ENCODE measurements at places on chromosomes 12 and 14. TPM values are rescaled to one million over a fixed set of nuclear protein-coding genes. Genes with fewer than 3 reads are reported as not detected.

MYF5 gene
- total RNA-seq, result not detected

RARG gene
- total RNA-seq, result 12.2 TPM

CHGA gene
- total RNA-seq, result not detected

IAPP gene
- not detected for total RNA-seq

DNA sequence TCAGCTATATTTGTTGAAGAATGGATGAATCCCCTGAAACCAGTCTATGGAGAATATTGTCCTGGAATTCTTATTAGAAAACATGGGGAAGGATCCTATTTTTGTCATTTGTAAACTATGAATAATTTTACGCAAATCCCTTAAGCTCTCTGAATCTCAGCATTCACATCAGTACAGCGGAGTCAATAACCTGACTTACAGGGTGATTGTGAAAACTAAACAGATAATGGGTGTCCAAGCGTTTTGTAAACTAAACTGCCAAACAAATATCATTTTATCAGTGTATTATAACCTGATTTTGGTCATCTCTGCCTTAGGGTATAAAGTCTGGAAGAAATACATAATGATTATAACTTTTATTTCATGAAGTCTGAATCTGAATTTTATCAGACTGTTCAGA lies 10.0 kb downstream of the ART4 start:
- no peak overlapping the region for H3K4me3 ChIP-seq
- H3K27me3 ChIP-seq, result no peaks in the 10 kb centered on the region
- DNase-seq, result no peak
- no peaks in the 10 kb centered on the region for H3K36me3 ChIP-seq
- H3K4me1 ChIP-seq, result no peaks in the 10 kb centered on the region
- no peak overlapping the region for H3K27ac ChIP-seq

DNA sequence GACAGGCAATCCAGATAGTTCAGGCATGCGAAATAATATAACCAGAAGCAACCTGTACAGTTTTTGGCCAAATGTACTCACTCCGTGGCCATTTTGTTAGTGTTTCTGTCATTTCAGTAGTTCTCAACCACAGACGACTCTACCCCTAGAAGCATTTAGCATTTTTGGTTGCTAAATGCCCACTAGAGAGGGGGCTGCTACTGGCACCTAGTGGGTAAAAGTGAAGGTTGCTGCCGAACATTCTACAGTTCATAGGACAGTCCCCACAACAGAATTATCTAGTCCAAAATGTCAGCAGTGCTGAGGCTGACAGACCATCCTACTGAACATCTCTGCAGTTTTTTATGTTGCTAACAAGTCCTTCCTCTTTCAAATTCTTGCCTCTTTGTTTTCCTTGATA lies 107.4 kb downstream of the TSHR start:
- no peaks in the 10 kb centered on the region for H3K4me1 ChIP-seq
- no peak for DNase-seq
- H3K4me3 ChIP-seq, result no peak overlapping the region
- H3K36me3 ChIP-seq, result no peaks in the 10 kb centered on the region
- no peaks in the 10 kb centered on the region for H3K27me3 ChIP-seq
- no peak overlapping the region for H3K27ac ChIP-seq

DNA sequence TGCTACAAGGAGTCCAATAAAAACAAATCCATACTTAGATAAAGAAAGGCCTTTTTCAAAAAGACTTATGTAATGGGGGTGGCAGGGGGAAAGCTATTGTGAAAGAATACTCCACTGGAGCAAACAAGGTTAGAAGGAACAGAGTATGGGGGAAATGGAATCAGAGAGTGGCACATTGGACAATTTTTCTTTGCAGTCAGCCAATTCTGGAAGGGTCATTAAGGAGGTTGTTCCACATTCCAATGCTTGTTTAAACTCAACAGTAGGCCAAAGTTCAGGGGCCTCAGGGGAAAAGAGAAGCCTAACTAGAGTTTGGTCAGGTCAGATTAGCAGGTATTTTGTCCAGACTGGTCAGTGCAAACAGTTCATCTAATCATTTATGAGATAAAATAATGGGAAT lies 105.2 kb upstream of the RESF1 start:
- DNase-seq, result no peak
- no peaks in the 10 kb centered on the region for H3K36me3 ChIP-seq
- no peak overlapping the region for H3K4me3 ChIP-seq
- H3K27ac ChIP-seq, result no peak overlapping the region

DNA sequence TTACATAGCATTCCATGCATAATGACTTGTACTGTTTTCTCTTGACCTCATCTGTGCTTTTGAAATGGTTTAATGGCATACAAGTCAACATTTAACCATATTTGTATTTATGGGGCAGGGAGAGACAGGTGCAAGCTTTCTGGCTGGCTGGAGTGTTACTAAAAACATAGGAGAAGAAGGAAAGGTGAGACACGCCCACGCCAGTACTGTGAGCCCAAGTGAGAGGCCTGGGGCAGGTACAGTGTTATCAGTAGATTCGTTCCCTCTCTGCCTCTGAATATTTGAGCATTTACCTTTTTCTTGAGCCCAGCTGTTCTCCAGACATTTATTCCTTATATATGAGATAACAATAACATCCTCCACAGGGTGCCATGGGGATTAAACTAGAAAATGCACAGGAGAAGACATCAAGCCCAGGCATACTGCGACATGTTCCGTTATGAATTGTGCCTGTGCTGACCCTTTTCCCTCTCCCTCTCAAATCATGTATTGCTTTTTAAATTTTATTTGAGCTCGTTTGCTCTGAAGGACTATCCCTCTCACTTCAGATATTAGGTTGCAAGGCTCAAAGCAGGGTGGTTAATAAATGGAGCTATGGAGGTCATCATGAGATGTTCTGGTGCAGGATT lies 34.6 kb upstream of the TUBA1C start:
- no peak for DNase-seq
- no peak overlapping the region for H3K27ac ChIP-seq
- no peak overlapping the region for H3K4me3 ChIP-seq
- H3K27me3 ChIP-seq, result no peaks in the 10 kb centered on the region

GRCh38 chr12:99137124-99137855 lies 492.2 kb downstream of the APAF1 start:
- no peaks in the 10 kb centered on the region for H3K27me3 ChIP-seq
- H3K27ac ChIP-seq, result no peak overlapping the region
- no peaks in the 10 kb centered on the region for H3K36me3 ChIP-seq
- no peak overlapping the region for H3K4me3 ChIP-seq

DNA sequence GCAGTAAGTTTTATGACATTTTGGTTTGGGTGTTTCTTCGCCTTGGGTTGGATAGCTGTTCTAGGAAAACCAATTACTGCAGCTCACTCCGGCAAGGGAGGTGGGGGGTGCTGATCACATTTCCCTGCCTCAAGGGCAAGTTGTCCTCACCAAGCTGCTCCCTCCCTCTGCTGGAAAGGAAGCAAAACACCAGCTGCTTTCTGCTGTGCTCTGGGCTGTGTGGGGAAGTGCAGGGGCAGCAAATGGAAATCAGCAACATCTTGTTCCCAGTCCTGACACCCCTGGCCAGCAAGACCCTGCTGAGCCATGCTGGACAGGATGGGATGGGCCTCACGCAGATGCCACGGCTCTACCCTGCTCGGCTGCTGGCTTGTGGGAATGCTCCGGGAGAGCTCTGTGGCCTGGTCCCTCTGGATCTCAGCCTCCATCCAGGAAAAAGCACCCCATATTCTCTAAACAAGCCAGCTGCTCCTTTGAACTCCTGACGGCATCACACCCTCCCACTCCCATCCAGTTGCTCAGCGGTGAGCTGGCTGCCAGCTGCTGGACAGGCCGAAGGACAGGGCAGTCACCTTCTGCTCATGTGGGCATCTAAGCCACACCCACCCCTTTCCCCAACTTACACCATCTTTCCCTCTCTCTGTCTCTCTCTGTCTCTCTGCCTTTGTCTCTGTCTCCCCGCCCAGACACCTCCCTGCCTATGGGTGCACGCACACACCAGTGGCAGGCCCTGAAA lies 52.4 kb upstream of the EIF5 start:
- no peaks in the 10 kb centered on the region for H3K4me1 ChIP-seq
- peak; percentile 10 for DNase-seq
- H3K27ac ChIP-seq, result no peak overlapping the region
- H3K27me3 ChIP-seq, result peaks cover 9% of the 10 kb centered on the region
- H3K36me3 ChIP-seq, result no peaks in the 10 kb centered on the region

- no peak for DNase-seq
- H3K36me3 ChIP-seq, result no peaks in the 10 kb centered on the region
- no peaks in the 10 kb centered on the region for H3K4me1 ChIP-seq
- no peaks in the 10 kb centered on the region for H3K27me3 ChIP-seq
- no peak within 1 kb of the TSS for H3K27ac ChIP-seq
Observed at GRCh38 chr12:92702754-92703679, at the start of gene PLEKHG7. TSS of gene PLEKHG7 (plus strand) at chr12:92702989. CDS start at chr12:92706632, 3,643 bp downstream.

DNA sequence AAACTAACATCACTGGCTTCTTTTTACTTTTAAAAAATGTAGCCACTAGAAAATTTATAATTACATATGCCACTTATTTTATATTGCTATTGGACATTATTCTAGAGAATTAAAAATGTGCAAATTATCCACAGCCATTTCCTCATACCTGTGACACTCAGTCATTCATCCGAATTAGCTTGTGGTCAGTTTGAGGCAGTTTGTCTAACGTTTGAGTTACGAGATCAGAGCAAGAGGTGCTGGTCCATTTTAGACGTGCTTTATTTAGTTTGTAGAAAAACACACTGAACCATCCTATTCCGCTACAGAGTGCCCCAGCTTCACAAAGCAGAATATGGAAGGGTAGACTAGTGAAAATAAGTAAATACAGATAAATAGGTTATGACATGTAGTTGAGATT lies 513.0 kb downstream of the NRXN3 start:
- H3K4me1 ChIP-seq, result no peaks in the 10 kb centered on the region
- H3K27ac ChIP-seq, result no peak overlapping the region
- no peak overlapping the region for H3K4me3 ChIP-seq
- no peak for DNase-seq

- H3K27me3 ChIP-seq, result no peaks in the 10 kb centered on the region
- no peaks in the 10 kb centered on the region for H3K4me1 ChIP-seq
- no peak overlapping the region for H3K4me3 ChIP-seq
- no peaks in the 10 kb centered on the region for H3K36me3 ChIP-seq
- no peak for DNase-seq
Observed at GRCh38 chr14:99946652-99947489, 118.4 kb upstream of the EVL start.

- DNase-seq, result no peak
- no peaks in the 10 kb centered on the region for H3K27me3 ChIP-seq
- H3K36me3 ChIP-seq, result no peaks in the 10 kb centered on the region
- no peak overlapping the region for H3K4me3 ChIP-seq
Observed at GRCh38 chr14:23028799-23029198, 5.9 kb downstream of the PSMB5 start.

DNA sequence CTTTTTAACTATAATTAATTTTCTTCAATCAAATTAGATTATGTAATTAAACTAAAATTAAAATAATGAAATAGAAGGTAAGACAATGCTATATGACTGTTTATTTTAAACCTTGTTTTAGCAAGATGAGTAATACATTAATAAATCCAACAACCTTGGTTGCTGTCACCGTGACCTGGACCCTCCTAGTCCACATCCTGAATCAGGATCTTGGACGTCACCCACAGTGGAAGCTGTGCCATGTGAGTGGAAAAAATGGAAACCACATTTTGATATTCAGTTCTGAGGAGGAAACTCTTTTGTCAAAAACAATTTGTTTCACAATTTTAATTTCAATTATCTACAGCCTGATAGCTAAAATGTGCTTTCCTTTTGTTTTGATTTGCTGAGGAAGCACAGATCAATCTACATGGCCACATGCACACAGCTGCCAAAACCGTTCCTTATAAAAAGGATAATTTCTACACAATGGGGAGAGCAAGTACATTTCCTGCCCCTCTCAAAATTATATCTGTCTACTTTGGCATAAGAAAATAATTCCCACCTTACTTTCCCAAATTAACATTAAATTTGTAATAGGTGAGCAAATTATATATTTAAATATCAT lies 255.5 kb downstream of the RASSF9 start:
- no peak overlapping the region for H3K27ac ChIP-seq
- no peaks in the 10 kb centered on the region for H3K36me3 ChIP-seq
- H3K27me3 ChIP-seq, result no peaks in the 10 kb centered on the region

DNA sequence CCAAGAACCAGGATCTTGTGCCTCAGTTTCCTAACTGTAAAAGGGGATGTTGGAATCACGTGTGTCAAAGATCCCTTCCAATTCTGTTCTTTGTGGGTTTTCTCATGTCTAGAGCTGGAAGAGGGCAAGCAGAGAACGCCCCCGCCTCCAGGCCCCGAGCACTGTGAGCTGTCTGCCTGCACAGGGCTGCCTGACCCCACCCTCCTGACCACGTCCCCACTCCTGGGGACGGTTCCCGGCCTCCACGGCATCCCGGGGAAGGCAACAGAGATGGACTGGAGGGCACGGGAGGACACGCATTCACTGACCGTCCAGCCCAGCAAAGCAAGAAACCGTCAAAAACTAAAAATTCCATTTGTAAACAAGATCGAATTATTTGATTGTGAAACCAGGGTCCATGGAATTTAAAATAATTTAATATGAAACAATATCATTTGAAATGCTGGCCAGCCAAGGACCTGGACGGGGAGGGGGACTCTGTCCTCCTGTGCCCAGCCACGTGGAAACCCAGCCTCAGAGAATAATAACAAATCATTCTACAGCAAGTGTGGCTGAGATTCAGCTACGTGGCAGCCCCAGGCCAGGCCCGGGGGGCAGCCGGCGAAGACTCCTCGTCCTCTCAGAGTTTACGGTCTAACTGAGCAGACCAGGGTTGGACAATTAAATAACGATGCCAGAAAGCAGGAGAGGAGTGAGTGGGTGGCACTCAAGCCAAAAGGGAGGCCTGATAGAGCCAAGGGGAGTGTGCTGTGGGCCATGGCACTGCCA lies 87.3 kb upstream of the DIO3 start:
- H3K27me3 ChIP-seq, result no peaks in the 10 kb centered on the region
- peak overlapping the region; percentile 19 for H3K27ac ChIP-seq
- H3K36me3 ChIP-seq, result no peaks in the 10 kb centered on the region
- H3K4me3 ChIP-seq, result no peak overlapping the region

DNA sequence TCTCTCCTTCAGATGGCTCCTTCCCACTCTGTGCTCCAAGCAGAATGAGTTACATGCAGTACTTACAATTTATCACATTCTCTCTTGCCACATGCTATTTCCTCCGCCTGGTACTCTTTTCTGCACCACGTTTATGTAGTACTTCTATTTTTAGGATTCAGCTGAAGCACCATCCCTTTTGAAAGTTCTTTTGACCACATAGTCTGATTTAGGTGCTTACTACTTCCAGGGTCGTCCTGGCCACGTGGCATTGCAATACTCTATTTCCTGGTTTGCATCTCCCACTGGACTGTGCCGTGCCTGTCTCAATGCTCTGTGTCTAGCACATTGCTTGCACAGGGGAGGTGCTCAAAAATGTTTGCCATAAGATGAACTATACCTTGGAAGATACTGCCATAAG lies 16.3 kb upstream of the TBC1D30 start:
- no peaks in the 10 kb centered on the region for H3K4me1 ChIP-seq
- no peaks in the 10 kb centered on the region for H3K27me3 ChIP-seq
- H3K27ac ChIP-seq, result no peak overlapping the region
- DNase-seq, result no peak
- H3K4me3 ChIP-seq, result no peak overlapping the region

GRCh38 chr14:34780646-34781045 lies 66.3 kb upstream of the CFL2 start:
- no peak overlapping the region for H3K27ac ChIP-seq
- H3K27me3 ChIP-seq, result no peaks in the 10 kb centered on the region
- H3K36me3 ChIP-seq, result peaks cover 8% of the 10 kb centered on the region
- H3K4me3 ChIP-seq, result no peak overlapping the region

Data from breast epithelium (tissue), 4 donors.